ENCODE measurements at places on chromosomes 5 and 9. TPM values are rescaled to one million over a fixed set of nuclear protein-coding genes. Genes with fewer than 3 reads are reported as not detected.
A peak's percentile ranks its signal among the peaks of the same experiment; 100 is the strongest.

DNA sequence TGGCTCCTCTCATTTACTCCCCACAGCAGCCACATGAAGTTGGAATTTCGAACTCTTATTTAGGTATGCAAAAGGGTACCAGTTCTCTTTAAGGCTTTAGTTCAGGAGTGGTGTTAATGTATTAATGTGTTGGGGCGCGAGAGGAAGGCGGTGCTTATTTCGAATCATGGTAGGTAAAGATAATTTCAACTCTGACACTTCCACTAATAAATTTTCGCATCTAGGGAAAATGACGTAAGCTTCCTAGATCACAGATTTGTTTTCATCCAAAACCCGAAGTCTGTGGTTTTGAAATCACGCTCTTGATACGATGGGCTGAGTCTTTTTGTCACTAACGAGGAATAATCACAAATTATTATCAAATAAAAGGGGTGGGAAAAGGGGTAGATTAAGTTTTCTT lies 681 bp downstream of the PPWD1 start:
- peak overlapping the region; percentile 93 for H3K4me3 ChIP-seq
- H3K27me3 ChIP-seq: no peaks in the 10 kb centered on the region
- DNase-seq: no peak
- H3K36me3 ChIP-seq: no peaks in the 10 kb centered on the region
- H3K4me1 ChIP-seq: peaks cover 26% of the 10 kb centered on the region

- no peak overlapping the region for H3K27ac ChIP-seq
Observed at GRCh38 chr5:32278406-32278805, 34.3 kb downstream of the MTMR12 start.

- no peaks in the 10 kb centered on the region for H3K27me3 ChIP-seq
- H3K36me3 ChIP-seq: no peaks in the 10 kb centered on the region
- no peak for DNase-seq
- H3K4me1 ChIP-seq: peaks cover 3% of the 10 kb centered on the region
- H3K27ac ChIP-seq: no peak overlapping the region
Observed at GRCh38 chr5:40492056-40492455, 187.7 kb upstream of the PTGER4 start.

- H3K36me3 ChIP-seq: no peaks in the 10 kb centered on the region
- no peak overlapping the region for H3K27ac ChIP-seq
- no peaks in the 10 kb centered on the region for H3K4me1 ChIP-seq
- no peak overlapping the region for H3K4me3 ChIP-seq
Observed at GRCh38 chr9:35406183-35406959, 83.5 kb upstream of the RUSC2 start.

- no peaks in the 10 kb centered on the region for H3K27me3 ChIP-seq
- H3K27ac ChIP-seq: no peak overlapping the region
- H3K36me3 ChIP-seq: no peaks in the 10 kb centered on the region
Observed at GRCh38 chr5:77844623-77845323, 68.6 kb upstream of the TBCA start.

DNA sequence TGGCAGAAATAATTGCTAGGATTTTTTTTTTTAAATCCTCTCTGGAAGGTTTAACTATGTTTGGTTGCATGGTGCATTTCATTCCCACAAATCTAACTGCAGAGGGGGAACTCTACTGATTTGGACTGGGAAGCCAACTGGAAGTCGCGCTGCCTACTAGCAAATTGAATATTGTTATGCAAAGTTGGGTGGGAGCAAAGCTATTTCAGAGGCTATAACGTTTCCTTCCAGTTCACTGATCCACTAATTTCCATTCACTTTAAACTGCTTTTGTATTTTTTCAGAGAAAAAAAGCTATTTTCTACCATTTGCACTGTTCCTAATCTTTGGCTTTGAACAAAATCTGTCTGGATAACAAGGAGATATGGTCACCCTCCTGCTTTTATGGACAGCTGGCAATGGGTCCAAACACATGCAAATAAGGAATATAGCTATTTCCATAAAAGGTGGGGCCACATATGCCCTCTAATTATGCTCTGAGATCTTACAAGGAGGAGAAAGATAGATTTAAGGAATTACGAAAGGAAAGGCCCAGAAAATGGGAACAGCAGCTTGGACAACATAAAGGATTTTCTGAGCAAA lies 40.1 kb downstream of the MACIR start:
- no peak overlapping the region for H3K4me3 ChIP-seq
- no peak for DNase-seq
- no peaks in the 10 kb centered on the region for H3K4me1 ChIP-seq
- no peaks in the 10 kb centered on the region for H3K27me3 ChIP-seq

DNA sequence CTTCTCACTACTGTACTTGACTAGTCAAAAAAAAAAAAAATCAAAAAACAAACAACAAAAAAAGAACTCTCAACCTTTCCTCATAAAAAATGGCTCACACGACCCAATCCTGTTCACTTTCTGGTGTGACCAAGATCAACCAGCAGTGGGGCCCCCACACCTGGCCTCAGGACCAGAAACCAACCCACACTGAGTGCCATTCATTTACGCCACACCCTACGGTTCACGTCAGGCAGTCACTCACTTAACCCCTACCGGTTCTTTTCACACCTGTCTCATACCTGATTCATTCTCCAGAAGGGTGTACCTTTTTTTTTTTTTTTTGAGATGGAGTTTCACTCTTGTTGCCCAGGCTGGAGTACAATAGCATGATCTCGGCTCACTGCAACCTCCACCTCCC lies 5.7 kb downstream of the SUSD1 start:
- no peak overlapping the region for H3K27ac ChIP-seq
- H3K4me1 ChIP-seq: peaks cover 19% of the 10 kb centered on the region

DNA sequence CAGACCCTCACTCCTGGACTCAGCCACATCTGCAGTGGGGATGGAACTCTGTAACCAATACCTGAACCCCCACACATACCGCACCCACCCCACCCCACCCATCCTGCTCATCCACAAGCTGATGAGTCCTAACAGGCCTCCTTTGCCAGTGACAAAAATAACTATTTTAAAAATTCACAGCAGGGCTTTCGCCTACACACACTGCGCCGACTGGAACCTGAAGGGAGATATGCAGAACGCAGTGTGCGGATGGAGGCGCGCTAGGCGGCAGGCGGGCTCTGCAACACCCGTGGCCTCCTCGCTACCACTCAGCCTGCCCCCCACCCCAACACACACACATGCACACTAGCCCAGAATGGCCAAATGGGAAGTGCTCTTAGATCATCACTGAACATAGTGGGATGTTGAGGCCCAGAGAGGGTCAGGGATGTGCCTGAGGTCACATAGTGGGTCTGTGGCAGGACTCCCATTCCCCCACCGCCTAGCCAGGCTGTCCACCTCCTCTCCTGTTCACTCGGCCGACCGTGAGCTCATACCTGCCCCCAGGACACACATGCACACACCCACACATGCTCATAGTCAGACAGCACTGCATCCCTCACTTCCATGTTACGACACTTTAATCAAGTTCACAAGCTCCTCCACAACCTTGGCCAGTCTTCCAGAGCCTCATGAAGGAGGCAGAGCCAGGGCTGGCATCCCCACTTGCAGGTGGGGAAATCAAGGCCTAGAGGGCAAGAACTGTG lies 6.3 kb upstream of the CAMK2A start:
- H3K4me1 ChIP-seq: no peaks in the 10 kb centered on the region
- H3K27me3 ChIP-seq: no peaks in the 10 kb centered on the region

DNA sequence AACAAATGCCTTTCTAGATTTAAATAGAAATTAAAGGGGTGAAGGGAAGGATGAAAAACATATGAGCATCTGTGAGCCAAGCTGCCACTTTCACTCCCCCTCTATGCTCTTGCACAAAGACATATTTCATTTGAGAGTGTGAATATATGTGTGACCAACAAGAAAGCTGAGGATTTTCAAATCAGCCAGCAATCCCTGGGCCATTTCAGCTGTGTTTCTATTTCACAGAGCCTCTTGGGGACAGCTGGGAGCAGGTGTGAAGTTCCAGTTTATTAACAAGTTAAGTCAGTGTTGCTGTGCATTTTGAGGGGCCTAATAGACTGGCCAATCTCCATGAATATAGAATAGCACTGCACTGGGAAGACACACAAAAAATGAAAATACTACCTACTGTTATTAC lies 248.7 kb upstream of the RGMB start:
- no peaks in the 10 kb centered on the region for H3K27me3 ChIP-seq
- no peaks in the 10 kb centered on the region for H3K4me1 ChIP-seq
- no peaks in the 10 kb centered on the region for H3K36me3 ChIP-seq
- no peak overlapping the region for H3K27ac ChIP-seq
- DNase-seq: no peak

Gene TMOD1
- 1.1 TPM for total RNA-seq

Gene FBN2
- total RNA-seq: not detected

Gene BARHL1
- total RNA-seq: not detected

Gene GZMA
- 2.3 TPM for total RNA-seq

Gene LRRC19
- not detected for total RNA-seq

Gene GMCL2
- total RNA-seq: not detected

Gene PCDHGB7
- total RNA-seq: 0.16 TPM
